Stimulated activated CD8-positive, alpha-beta memory T cell treated with anti-CD3 and anti-CD28 coated beads, Interleukin-12 subunit alpha, Interleukin-12 subunit beta, amount 100 ng/mL, for 1 hour (primary cell): ENCODE measurements at places on chromosomes 16 and 17.

DNA sequence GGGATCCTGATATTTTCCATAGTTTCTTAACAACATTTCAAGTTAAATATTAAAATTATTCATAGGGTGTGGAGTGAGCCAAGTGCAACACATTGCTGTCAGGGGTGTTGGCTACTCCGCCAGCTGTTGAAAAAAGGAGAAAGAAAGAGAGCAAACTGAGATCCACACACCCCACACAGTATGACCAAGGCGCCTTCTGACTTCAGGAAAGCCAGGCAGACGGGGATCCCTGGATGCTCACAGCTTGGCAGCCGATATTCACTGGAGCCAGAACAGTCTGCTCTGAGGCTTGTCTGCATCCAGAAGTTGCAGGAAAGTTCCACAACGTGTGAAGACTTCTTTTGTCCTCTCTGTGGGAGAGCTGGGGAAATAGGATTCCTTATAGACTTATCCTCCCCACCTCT, 9.3 kb downstream of the CHD9NB start:
- DNase-seq: no peak

DNA sequence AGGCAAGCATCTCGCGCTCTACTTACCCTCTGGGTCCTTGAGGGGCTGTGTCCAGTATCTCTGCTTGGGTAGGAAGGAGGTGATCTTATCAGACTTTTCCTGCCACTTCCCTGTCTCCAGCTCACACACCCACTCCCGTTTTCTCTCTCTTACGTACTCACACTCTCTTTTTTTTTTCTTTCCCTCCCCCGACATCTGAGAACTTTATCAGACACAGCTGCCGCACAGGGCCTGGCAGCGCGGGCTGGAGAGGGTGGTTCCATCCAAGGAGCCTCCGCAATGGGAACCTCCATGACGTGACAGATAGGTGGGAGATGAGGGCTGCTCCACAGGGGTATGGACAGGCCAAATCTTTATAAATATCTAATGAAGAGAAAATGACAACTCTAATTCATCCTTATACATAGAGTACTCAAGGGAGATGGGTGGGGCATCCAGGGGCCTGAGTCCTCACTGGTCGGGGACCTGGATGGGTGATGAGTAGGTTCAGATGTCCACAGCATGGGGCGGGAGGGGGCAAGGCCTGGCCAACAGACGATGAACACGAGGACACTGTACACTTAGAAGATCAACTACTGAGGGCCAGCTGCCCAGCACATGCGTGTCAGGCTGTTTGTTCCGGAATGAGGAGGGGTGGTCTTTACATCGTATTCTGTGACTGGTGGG, 23.3 kb downstream of the MINK1 start:
- DNase-seq: no peak

GRCh38 chr17:71202449-71202848, 918.4 kb upstream of the SOX9 start:
- no peak for DNase-seq

- peak; percentile 67 for DNase-seq
Observed at GRCh38 chr17:78970834-78971755, 8.6 kb downstream of the LGALS3BP start.

DNA sequence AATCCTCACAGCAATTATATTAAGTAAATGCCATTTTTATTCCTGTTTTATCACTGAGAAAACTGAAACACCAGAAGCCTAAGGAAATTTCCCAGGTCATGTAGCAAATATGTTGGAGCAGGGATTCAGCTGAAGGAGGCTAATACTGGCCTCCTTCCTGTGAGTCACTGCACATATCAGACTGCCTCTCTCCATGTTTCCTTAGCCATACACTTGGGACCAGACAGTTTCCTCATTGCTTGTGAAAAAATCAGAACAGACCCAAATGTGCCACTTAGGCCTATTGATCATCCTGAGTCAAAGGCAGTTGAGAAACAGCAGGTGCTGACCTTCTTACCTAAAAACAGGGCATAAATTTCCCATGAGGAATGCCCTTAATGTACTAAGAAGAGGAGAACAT, 18.9 kb upstream of the ELAC2 start:
- no peak for DNase-seq

- no peak for DNase-seq
Observed at GRCh38 chr17:49459401-49459984, 35.6 kb upstream of the NGFR start.

DNA sequence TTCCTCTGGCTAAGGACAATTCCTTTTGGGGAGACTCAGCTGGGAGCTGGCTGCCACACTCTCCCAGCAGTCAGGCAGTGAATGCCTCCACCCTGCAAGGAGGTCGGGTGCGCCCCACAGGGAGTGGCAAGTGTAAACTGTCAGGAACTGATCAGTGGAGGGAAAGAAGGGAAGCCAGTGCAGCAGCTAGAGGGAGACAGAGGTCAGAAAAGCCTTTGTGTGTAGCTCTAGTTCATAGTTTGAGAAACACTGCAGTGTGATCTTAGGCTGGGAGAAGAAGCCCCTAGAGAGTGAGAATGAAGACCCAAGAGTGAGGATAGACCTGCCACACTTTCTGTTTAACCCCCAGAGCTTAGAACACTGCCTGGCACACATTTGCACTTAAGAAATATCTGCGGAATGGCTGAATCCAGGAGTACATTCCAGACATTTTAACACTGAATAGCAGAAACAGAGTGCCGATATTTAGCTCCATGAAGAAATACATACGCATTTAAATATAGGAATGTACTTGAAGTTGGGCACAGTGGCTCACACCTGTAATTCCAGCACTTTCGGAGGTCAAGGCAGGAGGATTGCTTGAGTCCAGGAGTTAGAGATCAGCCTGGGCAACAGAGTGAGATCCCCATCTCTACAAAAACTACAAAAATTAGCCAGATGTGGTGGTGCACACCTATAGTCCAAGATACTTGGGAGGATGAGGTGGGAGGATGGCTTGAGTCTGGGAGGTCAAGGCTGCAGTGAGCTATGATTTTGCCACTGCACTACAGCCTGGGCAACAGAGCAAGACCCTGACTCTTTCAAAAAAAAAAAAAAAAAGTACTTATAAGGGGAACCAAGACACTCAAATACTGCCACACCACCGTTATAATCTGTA, 11.1 kb upstream of the SLC5A11 start:
- DNase-seq: no peak

DNA sequence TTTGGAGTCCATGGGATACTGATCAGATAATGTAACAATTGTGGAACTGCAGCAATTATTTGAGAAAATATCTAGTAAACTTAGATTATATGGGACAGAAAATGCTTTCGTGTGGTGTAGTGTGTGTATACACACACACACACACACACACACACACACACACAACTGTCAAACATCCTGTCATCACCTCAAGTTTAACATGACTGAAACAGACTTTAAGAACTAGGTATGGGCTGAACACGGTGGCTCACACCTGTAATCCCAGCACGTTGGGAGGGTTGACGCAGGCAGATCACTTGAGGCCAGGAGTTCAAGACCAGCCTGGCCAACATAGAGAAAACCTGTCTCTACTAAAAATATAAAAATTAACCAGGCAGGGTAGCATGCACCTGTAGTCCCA, 544 bp upstream of the EVI2A start:
- no peak for DNase-seq

- no peak for DNase-seq
Observed at GRCh38 chr16:330741-331140, 21.8 kb downstream of the AXIN1 start.

GRCh38 chr17:4478318-4478830, 20.3 kb upstream of the SPNS2 start:
- no peak for DNase-seq

DNA sequence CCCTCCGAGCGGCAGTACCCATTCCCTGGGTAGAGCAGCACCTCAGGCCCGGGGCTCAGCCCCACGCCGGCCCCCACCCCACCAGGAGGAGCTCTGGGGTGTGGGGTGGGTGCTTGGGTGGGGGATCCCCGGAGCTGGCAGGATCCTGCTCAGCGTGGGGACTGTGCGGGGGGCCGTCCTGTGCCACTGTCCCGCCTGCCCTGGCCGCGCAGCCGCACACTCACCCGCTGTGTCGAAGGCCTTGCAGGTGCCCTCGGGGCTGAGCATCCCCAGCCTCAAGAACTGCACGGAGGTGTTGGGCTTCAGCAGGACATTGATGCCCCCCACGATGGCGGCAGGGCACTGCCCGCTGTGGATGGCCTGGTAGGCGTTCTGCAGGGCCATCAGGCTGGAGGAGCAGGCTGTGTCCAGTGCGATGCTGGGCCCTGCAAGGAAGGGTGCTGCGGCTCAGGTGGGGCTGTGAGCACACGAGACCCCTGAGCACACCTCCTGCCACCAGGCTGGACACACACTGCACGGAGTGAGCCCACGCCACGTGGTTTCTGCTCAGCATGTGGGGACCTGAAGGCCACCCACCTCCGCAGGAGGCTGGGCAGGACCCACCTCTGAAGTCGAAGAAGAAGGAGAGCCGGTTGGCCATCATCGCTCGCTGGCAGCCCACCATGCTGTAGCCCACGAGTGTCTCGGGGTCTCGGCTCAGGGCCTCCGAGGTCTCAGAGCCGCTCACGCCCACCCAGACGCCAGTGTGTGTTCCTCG, 4.9 kb downstream of the FASN start:
- no peak for DNase-seq

DNA sequence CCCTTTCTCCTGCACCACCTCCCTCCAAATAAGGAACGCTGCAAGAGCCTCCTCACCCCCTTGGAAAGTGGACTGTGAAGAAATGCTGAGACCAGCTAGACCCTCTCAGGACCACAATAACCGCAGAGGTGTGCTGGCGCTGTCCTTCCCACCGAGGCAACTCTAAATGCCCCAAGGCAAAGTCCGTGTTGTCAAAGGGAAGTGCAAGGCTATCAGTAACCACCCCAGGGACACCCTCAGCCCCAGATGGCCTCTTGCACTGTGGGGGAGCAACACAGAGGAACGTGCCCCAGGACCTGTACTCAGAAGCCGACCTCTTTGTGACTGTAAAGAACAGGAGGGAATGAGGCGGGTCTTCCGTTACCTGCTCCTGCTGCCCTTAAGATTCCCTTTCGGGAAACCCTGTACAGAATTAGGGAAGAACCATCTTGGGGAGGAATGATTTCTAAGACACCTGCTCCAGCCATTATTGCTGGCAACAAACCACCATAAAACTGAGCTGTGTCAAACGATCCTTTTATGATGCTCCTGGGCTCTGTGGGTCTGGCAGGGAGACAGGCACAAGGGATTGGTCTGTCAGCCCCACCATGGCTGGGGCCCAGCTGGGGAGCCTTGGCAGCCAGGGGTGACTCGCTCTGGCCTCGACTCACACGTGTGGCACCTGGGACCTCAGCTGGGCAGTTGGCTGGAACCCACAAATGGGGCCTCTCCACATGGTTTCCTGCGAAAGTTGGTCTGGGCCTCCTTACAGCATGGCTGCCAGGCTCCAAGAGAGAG, 14.6 kb upstream of the MED9 start:
- DNase-seq: no peak

GRCh38 chr17:71022758-71023157, 853.4 kb downstream of the KCNJ2 start:
- DNase-seq: no peak

DNA sequence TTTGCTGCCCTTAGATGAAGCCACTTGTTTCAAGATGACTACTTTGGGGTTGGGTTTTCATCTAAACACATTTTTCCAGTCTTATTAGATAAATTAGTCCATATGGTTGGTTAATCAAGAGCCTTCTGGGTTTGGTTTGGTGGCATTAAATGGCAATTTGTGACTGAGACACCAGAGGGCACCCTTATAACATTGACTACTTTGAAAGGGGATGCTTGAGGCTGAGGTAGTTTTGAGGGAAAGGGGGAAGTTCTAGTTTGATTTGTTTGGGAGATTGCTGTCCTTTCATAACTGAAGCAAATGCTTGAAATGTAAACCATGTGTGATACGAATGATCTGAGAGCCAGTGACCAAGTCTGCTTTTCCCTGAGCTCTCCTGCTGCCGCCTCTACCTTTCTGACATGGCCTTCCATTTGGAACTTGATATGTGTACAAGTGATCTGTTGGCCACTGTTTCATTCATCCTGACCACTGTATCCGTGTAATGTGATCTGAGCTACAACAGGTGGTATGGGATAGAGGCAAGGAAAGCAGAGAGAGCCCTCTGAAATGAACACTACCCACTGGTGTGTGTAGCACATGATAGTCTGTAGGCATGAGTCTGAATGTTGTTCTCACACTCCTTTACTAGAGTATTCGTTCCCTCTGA, 5.8 kb upstream of the RARA start:
- DNase-seq: no peak

GRCh38 chr16:70478912-70479341, 24.5 kb downstream of the FCSK start:
- DNase-seq: no peak

GRCh38 chr16:27515874-27516353, 33.8 kb downstream of the GTF3C1 start:
- no peak for DNase-seq

DNA sequence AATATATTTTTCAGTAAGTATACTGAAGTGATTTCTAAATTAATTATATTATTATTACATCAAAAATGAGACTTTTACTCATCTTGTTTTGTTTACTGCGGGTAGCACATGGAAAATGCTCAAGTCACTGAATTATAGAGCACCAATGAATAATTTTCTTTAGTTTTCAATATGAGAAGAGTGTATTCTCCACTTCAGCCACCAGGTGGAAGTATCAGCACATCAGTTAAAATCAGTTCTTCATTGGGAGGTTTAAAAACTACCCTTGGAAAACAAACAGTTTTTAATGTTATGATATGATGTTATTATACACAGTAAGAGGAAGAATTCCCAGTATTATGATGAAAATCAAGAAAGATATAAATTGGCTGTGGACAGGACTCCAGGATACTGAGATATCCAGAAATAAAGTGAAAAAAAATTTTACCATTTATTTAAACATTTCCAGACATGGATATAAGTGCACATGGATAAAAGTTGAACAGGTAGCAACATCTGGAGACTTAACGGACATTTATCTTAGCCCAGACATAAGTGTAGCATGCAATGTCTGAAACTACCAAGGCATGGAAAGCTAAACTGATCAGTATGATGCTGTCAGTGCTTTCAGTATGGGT, 467.3 kb downstream of the KCNJ2 start:
- no peak for DNase-seq

GRCh38 chr17:72634621-72635020, 457.9 kb downstream of the SLC39A11 start:
- DNase-seq: no peak

GRCh38 chr17:21676281-21677111, 15.8 kb upstream of the KCNJ18 start:
- no peak for DNase-seq

GRCh38 chr16:84807776-84808175, 12.0 kb upstream of the CRISPLD2 start:
- no peak for DNase-seq

DNA sequence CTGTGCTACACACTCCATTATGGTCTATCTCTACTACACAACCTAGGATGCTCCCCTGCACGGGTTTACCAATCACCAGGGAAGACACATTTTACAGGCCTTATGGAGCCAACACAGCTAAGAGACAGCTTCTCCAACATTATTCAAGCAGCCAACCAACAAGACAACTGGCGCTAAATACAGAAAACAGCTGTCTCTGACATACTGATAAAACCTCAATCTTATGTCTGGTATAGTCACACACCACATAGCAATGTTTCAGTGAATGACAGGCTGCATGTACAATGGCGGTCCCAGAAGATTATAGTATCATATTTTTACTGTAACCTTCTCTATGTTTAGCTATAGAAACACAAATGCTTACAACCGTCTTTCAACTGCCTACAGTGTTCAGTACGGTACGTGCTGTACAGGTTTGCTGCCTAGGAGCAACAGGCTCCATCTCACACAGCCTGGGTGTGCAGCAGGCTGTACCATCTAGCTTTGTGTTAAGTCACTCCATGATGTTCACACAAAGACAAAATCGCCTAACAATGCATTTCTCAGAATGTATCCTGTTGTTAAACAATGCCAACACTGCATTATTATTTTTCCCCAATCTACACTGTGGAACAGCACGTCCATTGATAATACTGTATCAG, 10.9 kb downstream of the USP22 start:
- DNase-seq: no peak
